ENCODE measurements at places on chromosomes 2 and 18. TPM values are rescaled to one million over a fixed set of nuclear protein-coding genes. Genes with fewer than 3 reads are reported as not detected.

DNA sequence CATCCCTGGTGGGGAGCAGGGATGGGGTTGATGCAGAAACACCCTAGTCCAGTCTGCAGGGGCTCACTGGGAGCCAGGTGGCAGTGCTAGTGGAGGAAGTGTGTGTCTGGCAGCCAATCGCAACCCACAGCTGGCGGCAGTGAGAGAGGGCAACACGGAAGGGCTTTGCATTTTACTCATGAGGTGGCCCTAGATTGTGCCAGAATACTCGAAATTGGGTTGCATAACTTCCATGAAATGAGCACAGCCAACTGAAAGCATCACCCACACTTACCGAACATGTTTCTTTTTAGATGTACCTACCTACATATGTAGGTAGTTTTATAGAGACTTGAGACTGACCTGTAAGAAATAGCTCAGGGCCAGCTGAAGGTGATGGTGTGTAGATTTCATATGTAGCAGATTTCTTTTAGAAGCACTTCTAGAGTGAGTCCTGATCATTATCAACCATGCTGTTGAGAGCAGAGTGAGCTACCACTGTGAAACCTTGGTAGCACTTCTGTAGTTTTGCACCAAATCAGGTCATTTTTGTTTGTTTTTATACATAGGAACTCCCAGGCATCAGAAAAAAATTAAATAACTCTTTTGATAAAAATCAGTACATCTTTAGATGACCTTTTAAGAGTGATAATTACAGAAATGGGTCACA lies 13.0 kb downstream of the IL18R1 start:
- no peak for DNase-seq

DNA sequence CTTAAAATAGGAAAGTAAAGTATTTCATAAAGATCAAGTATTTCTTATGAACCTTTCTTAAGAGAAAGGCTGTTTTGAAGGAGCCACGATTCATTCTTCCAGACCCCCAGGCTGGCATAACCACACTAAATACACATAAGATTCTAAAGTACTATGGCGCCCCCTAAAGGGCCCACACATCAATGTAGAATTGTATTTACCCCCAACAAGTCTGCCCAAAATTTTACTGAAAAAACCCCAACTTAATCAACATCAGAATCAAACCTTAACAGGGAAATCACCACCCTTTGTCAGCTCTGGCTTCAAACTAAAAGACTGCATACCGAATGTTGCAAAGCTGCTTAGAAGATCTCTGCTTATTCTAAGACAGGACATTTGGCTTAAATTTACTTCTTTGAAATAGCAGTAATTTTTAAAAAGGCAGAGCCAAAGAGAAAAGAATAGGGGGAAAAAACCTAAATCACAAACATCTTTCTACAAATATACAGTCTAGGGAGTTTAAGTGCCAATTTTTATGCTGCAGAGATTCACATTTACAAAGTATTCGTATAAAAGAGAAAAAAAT lies 20.4 kb upstream of the BCL2 start:
- no peak for DNase-seq

BOLL gene
- not detected for total RNA-seq

DNA sequence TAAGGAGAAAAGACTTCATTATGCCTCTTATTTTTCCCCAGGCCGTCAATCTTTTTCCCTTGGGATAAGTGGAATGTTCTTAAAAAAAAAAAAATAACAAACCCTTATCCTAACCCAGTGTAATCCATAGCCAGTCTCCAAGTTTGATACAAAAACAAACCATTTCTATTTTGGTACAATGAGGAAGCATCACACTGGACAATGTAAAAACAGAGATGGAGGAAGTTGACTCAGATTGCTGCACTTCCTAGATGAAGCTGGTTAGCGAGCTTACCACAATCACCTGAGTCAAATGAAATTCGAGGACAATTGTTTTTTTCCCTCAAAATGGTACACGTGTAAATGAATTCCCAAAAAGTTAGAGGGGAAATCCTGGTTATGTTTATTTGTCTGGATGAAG lies 259.7 kb downstream of the TCF4 start:
- DNase-seq: no peak

DNA sequence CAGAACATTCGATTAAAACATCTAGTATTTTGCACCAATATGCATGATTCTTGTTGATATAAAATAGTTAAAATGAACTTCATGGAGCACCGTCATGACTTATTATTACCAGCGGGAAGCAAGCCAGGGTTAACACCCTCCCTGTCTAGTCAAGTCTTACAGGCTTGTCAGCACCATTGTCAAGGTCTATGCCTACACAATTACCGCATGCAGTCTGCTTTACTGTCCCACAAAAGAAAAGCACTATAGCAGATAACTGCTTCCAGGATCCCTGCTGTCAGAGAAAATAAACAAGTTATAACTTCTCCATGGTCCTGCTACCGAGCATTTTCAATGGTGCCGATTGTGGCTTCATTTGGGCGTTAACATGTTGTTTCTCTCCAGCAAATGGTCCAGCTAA lies 968.0 kb upstream of the FAM98A start:
- no peak for DNase-seq

GRCh38 chr2:176483476-176483875 lies 214.2 kb downstream of the MTX2 start:
- DNase-seq: no peak
